ENCODE measurements at places on chromosomes 16 and 17. TPM values are rescaled to one million over a fixed set of nuclear protein-coding genes. Genes with fewer than 3 reads are reported as not detected.

Gene C17orf78
- total RNA-seq, result not detected

Gene C17orf113
- 0.94 TPM for total RNA-seq

- no peak for DNase-seq
- no peak overlapping the region for H3K4me3 ChIP-seq
- H3K27ac ChIP-seq, result no peak overlapping the region
These were observed 6.6 kb downstream of the C16orf95 start for GRCh38 chr16:87310610-87311009.

DNA sequence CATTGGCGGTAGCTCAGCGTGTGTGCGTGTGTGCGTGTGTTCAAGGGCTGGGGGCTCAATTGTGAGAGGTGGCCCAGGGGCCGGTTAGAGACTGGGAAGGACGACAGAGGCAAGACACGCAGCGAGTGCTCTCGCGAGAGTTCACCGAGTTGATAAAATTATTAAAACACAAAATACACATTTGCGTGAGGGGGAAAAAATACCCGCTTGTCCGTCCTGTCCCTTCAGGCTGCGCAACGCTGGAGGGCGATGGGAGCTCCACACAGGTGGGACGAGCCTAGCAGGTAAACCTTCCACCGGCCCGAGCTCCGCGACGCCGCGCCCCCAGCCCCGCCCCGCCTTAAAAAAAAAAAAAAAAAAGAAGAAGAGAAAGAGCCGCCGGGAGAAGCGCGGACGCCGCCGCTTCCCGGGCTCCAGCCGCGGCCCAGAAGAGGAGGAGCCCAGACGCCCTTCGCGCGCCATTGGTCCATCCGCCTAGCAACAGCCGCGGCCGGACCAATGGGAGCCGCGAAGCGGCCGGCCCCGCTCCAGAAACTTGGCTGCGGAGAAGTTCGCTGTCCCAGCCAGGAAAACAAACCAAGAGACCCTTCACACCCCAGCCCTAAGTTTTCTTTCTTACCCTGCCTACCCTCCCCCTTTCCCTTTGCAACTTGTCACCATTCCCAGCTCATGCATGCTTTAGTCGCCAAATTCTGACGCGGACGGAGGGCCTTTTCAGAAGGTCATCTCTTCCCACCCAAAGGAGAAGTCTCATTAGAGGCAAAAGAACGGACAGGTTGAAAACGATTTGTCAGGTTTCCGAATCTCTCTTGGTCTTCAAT lies 169.9 kb upstream of the MAF start:
- peak overlapping the region; percentile 54 for H3K27ac ChIP-seq
- H3K4me3 ChIP-seq, result peak overlapping the region; percentile 78
- H3K4me1 ChIP-seq, result peaks cover 13% of the 10 kb centered on the region
- H3K36me3 ChIP-seq, result no peaks in the 10 kb centered on the region
- peaks cover 66% of the 10 kb centered on the region for H3K27me3 ChIP-seq
